PC-3 (cell line): ENCODE measurements at places on chromosomes 2 and 18.

DNA sequence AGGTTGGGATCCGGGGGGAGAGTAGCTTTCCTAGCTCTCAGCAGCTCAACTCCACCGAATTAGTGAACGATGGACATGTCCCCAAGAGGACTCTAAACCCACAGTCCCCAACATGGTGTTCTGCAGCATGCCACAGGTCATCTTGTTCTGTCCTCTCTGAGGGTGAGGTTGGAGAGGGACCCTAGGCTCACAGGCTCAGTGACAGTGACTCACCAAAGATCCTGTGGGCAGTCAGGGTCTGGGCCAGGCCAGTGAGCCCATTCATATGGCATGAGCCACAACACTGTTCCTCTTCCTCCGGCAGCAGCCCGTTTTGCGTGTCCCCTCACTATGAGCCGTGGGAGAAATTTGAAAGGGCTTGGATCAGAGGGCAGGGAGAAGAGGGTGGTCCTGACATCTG, 2.8 kb upstream of the SLC20A1 start:
- no peak for DNase-seq

DNA sequence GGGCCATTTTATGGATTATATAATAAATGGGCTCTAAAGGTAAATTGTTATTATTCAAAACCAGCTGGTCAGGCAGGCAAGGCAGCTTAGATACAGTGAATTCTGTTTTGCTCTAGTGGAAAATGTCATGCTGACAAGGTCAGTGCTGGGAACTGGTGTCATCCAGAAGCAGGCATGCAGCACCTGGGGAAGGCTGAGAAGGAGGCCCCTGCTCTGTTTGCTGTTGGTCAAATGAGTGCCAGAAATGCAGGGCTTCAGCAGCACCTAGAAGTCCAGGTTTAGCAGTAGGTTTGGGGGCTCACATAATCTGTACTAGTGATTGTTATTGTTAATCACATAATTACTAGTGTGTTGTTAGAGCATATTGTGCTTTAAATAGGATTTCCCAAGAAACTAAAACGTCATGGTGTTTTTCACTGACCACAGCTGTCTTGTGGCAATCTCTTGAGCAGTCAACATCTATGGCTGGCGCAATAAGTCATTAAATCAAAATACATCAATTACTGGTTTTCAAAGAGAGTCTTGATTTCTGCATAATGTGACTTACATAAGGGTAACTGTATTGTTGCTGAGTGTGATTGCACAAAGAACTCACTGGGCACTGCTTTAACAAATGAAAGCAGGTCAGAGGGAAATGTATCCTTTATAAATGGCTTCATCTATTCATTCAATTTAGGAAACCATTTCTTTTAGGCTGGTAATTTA, 99.1 kb downstream of the MYO3B start:
- DNase-seq, result no peak

DNA sequence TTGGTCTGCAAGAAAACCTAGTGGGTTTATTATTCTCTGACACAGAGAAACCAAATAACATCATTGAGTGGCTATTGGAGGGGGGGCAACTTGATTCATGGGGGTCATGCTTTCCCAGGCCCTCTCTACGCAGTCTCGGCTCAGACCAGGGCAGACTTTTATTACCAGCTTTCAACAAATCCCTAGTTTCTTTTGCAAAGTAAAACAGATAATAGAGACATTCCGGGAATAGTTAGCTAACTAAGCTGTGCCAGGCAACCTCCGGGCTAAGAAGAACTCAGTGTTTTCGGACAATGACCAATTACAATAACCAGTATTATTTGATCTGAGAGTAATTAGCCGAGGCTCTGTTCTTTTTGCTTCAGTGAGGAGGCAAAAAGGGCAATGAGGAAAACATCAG, 66.3 kb downstream of the CDK15 start:
- no peak for DNase-seq

- no peak for DNase-seq
Observed at GRCh38 chr2:120984046-120984445, 248.4 kb downstream of the GLI2 start.

DNA sequence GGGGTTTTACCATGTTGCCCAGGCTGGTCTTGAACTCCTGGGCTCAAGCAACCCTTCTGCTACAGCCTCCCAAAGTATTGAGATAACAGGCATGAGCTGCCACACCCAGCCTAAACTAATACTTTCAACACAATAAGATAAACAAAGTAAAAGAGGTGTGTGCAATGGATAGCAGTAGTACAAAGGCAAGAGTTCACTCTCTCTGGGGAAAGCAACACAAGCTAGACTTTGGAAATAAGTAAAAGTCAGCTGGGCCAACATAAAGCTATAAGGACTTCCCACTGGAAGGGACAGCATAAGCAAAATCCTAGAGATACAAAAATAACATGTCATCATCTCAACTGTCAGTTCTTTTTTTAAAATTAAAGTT, 5.2 kb upstream of the NOSTRIN start:
- DNase-seq, result no peak

DNA sequence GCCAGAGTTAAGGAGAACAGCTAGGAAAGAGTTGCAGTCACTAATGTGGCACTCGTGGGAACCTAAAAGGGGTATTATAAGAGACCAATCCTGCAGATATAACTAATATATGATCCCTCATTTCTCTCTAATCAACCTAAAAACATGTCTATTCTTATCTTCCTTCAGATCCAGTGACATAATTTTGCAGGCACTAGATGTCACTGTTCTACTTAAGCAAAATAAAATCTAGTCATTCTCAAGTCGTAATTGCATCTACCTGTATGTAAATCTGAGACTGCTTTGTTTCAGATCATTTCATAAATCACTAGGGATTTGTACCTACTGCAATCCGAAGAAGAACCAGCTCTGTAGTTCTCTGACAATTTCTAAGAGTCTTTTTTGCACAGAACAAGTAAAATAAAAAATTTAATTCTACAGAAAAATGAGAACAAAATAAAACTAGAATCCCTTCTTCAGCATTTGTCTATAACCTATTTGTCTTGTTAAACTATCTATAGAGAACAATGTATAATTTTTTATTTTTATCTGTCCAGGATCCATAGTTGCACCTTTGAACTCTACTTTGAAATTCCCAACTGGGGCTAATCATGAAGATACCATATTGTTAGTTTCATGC, 56.5 kb upstream of the ERBB4 start:
- peak; percentile 72 for DNase-seq

DNA sequence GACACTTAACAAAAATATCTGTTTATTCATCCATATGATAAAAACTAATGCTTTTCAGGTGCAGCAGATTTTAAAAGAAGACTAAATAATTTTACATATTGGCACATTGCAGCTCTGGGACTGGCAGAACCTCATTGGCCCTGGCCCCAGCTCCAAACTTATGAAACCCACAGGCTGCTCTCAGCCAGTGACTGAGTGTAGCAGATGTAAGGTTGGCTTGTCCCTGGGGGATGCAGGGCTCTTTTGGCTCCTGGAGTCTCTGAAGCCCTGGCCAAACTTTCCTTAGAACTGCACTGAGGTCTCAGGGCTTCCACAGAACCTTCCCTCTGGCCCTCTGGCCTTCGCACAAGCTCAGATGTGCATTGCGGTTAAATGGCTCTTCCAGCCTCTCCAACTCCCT, 725.0 kb upstream of the SOX11 start:
- no peak for DNase-seq

DNA sequence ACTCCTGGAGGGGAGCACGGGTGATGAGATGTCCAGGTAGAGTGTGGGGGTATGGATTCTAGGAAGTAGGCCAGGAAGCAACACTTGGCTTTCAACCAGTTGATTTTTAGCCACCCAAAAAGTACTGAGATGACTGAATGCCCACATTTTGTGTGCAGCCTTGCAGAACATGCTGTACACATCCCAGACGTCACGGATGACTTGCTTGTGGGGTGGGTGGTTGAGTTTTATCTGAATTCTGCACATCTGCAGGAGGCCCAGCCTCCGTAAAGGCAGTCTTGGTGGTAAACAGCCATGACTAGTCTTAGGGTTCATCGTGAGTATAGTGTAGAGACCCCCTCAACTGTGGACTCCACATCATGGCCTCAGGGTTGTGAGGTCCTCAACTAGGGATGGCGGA, 53.3 kb upstream of the CCDC195 start:
- DNase-seq, result no peak
